ENCODE measurements at places on chromosomes 12 and 14.

- no peak for DNase-seq
Observed at GRCh38 chr12:64184216-64184615, 37.9 kb downstream of the KICS2 start.

DNA sequence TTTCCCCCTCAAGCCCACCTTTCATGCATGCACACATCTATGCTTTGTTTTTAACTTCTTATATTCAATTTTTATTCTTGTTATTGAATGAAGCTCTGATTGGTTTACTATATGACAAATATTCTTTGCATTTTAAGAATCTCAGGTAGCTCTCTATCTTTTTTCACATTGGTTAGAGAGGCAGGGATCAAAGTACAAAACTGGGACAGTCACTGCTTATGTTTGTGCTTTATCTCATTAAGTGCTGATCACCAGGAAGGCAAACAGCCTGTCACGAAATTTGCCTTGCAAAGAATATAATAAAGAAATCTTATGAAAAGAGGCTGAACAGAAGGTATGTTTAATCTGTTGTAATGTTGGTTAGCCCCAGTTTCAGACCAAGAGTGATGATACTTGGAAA, 29.7 kb upstream of the INSM2 start:
- no peak for DNase-seq

- no peak for DNase-seq
Observed at GRCh38 chr14:100140452-100141078, 18.9 kb downstream of the DEGS2 start.

- DNase-seq: no peak
Observed at GRCh38 chr12:125566-125965, 59.0 kb downstream of the IQSEC3 start.

- no peak for DNase-seq
Observed at GRCh38 chr12:42482041-42482747, 107.4 kb downstream of the PRICKLE1 start.
